ENCODE measurements at places on chromosomes 6 and 20.

DNA sequence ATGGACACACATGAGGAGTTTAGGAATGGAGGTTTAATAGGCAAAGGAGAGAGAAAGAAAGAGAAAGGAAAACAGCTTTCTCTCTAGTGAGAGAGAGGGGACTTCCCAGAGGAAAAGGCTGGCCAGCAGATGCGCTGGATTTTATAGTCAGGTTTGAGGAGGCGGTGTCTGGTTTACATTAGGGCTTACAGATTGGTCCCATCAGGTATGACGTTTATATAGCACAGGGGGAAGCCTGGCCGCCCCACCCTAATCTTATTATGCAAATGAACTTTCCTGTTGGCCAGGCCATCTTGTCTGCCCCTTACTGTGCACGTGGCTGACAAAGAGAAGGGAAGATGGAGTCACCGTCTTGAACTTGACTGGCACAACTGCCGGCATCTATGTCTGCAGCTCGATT is 86.6 kb upstream of the QKI start:
- DNase-seq: no peak

DNA sequence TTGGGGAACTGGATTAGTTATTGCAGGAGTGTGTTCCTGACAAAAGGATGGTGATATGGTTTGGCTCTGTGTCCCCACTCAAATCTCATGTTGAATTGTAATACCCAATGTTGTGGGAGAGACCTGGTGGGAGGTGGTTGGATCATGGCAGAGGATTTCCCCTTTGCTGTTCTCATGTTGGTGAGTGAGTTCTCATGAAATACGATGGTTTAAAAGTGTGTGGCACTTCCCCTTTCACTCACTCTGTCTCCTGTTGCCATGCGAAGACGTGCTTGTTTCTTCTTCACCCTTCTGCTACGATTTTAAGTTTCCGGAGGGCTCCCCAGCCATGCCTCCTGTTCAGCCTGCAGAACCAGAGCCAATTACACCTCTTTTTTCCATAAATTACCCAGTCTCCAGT is 16.2 kb upstream of the TREM1 start:
- DNase-seq: peak; percentile 32

GRCh38 chr6:12262236-12263061 is 27.7 kb upstream of the EDN1 start:
- no peak for DNase-seq

GRCh38 chr6:110859335-110859792 is 15.2 kb upstream of the AMD1 start:
- DNase-seq: peak; percentile 25

GRCh38 chr6:21726676-21727075 is 133.1 kb downstream of the SOX4 start:
- no peak for DNase-seq

All from CD4-positive, alpha-beta T cell treated with Interleukin-1 beta for 1 hour (primary cell).